ENCODE measurements at places on chromosomes 16 and 17. TPM values are rescaled to one million over a fixed set of nuclear protein-coding genes. Genes with fewer than 3 reads are reported as not detected.

ADORA2B gene
- 5.0 TPM for total RNA-seq

TBC1D3H gene
- total RNA-seq, result not detected

AOC2 gene
- total RNA-seq, result 0.70 TPM

KCNH4 gene
- not detected for total RNA-seq

LITAFD gene
- total RNA-seq, result not detected

RNF227 gene
- total RNA-seq, result 1.0 TPM

TNK1 gene
- 3.6 TPM for total RNA-seq

CTCF gene
- 14.8 TPM for total RNA-seq

CTRB2 gene
- total RNA-seq, result not detected

TP53I13 gene
- 52.3 TPM for total RNA-seq

LDHD gene
- 4.2 TPM for total RNA-seq

RTN4RL1 gene
- total RNA-seq, result 0.35 TPM

CCL17 gene
- total RNA-seq, result not detected

CES5A gene
- total RNA-seq, result not detected

FOXC2 gene
- total RNA-seq, result 0.17 TPM

QRICH2 gene
- total RNA-seq, result 1.4 TPM

LGALS9B gene
- not detected for total RNA-seq
